Renal cortex interstitium (tissue), 15 donors: ENCODE measurements at places on chromosomes 13 and 19. TPM values are rescaled to one million over a fixed set of nuclear protein-coding genes. Genes with fewer than 3 reads are reported as not detected.

DNA sequence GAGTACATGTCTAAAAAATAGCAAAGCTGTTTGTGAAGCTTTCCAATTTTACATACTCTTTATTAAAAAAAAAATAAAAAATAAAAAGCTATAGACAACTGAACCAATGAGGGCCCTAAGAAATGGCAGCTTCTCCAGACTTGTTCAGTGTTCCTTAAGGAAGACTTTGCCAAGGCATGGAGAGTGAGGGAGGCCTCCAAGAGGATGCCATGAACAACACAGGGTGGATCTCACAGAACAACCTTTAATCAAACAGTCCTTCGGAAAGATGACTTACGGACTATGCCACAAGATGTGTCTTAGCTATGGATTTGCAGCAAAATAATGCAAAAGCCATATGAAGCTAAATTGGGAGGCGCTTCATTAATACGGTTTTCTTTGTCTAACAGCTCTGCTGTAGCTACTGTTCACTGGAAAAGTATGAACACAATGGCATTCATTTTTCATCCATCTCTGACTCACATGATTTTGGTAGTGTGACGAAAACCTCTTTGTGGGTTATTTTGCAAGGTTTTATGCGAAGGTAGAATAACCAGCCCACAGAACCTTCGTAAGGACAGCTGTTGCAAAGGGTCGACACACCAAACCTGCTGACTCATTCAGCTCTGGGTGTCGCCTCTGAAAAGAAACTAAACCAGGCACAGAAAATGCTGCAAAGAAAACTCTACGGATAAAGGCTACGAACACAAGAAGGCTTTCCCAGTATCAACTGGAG, 27.7 kb downstream of the EFNB2 start:
- DNase-seq, result no peak

Gene SMIM44
- polyA plus RNA-seq, result 0.22 TPM

DNA sequence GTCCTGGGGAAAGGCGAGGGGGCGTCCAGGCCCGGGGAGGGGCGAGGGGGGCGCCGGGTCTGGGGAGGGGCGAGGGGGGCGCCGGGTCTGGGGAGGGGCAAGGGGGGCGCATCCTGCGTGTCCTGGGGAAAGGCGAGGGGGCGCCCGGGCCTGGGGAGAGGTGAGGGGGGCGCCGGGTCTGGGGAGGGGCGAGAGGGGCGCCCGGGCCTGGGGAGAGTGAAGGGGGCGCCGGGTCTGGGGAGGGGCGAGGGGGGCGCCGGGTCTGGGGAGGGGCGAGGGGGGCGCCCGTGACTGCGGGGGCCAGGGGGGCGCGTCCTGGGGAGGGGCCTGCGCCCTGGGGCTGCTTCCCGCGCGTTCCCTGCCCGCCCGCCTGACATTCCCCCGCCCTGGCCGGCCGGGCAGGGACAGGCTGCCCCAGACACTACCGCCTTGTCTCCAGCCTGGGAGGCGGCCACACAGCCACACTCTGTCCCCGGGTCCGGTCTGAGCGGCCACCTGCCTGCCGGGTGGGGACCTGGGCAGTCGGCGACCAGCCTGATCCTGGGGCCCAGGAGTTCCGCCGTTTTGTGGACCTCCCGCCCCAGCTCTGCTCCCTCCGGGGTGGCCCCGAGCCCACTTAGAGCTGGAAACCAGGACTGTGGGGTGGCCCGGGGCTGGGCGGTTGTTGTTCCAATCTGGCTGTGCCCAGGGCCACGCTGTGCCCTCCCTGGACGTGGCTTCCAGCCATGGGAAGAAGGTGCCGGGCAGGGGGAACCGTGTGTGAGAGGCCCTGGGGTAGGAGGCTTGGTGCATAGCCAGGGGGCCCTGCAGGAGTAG, 11.8 kb downstream of the PALM start:
- DNase-seq, result no peak

Gene FBXO27
- polyA plus RNA-seq, result 8.7 TPM

- DNase-seq, result no peak
Observed at GRCh38 chr13:21749410-21749809, 78.5 kb downstream of the FGF9 start.

DNA sequence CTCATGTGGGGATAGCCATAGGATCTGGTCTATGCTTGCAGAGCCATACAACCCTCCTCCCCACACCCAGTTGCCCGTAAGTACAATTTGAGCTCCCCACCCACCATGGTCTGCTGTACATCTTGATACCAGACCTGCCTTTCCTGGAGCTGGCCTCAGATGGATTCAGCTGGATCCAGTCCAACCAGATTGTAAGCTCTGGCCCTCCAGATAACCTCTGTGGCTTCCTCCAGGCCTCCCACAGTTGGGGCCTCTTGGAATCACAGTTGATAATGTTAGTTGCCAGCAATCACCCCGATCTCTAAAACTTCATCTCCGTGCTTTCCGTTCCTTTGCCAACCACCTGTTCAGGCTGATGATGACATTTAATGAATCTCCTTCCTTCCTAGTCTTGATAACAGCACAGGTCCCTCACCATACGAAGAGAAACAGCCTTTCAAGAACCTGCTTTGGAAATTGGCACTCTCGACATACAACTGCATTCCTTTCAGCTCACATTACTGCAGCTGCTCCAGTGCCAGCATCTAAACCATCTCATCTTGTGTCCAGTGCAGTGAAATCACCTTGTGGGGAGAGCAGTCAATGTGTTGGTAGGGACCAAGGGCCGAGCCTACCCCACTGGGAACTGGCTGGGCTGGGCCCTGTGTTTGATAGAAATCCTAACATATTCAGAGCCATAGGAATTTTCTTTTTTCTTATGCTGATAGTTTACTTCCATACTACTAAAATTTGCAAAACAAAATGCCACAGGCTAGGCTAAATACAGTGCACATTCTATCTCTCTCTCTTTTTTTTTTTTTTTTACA, 15.1 kb upstream of the FOXO1 start:
- no peak for DNase-seq

Gene LGALS14
- not detected for polyA plus RNA-seq

DNA sequence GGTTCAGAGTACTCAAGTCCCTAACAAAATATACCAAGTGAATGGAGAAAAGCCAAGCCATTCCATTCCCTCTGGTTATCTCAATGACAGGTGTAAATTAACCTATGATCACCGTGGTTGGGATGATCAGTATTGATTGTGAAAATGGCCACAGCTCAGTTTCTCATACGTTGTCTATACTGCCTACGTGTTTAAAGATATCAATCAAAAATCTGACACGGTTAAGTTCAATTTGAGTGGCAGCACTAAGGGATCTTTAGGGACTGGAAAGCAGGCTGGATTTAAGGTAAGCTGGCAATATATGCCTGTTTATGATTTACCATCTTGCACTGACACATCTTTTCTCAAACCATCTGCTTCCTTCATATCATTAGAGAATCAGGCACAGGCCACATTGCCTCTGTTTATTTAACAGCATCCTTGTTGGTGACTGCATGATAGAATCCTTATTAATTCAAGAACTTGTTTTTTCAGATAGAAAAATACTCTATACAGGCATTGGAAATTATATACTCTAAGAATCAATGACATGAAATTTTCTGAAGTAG, 907.9 kb downstream of the PCDH9 start:
- DNase-seq, result no peak

Gene TMEM59L
- 1.6 TPM for polyA plus RNA-seq

DNA sequence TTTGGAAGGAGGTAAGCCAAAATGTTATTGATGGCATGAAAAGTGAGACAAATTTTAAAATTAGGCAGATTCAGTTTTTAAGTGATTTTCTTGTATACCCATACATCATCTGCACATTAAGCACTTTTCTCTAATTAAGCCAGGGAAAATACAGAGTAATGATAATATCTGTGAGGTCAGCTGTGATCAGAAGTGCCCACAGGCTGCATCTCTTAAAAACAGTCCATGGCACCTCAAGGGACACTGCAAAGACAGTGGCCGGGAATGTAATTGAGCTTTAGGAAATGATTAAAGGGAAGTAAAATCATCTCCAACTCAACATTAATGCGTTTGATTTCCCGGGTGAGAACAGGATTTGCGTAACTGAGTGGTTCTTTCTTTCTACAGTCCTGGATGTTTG, 2.0 kb downstream of the COL4A1 start:
- DNase-seq, result no peak

GRCh38 chr13:114089341-114089740, 43.1 kb downstream of the RASA3 start:
- DNase-seq, result no peak

Gene AMH
- polyA plus RNA-seq, result 2.8 TPM

Gene ZNF568
- 26.1 TPM for polyA plus RNA-seq

- no peak for DNase-seq
Observed at GRCh38 chr19:900302-901111, 7.2 kb downstream of the RNU6-9 start.

DNA sequence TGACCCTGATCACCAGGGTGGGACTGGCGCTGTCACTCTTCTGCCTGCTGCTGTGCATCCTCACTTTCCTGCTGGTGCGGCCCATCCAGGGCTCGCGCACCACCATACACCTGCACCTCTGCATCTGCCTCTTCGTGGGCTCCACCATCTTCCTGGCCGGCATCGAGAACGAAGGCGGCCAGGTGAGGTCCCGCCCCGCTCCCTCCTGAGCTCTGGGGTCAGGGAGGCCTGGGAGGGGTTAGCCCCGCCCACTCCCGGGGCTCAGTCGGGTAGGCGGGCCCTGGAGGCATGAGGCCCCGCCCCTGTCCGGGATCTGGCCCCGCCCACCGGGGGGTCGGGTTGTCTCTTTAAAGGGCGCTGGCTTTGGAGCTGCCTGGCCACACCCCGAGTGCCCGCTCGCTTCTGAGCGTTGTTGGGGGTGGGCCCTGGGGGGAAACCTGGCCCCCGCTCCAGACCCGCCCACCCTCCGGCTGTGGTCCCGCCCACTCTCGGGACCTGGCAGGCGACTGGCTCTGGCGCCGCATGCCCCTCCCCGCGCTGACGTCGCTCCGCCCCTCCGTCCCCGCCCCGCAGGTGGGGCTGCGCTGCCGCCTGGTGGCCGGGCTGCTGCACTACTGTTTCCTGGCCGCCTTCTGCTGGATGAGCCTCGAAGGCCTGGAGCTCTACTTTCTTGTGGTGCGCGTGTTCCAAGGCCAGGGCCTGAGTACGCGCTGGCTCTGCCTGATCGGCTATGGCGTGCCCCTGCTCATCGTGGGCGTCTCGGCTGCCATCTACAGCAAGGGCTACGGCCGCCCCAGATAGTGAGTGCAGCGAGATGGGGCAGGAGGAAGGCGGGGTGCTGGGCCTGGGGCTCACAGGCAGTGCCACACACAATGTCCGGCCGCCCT, 13.1 kb downstream of the DDX39A start:
- peak; percentile 87 for DNase-seq

- no peak for DNase-seq
Observed at GRCh38 chr13:34208336-34208735, 390.4 kb downstream of the RFC3 start.

Gene SWSAP1
- polyA plus RNA-seq, result 3.1 TPM

Gene TNFRSF19
- polyA plus RNA-seq, result 60.0 TPM

Gene ANKLE1
- 1.7 TPM for polyA plus RNA-seq

DNA sequence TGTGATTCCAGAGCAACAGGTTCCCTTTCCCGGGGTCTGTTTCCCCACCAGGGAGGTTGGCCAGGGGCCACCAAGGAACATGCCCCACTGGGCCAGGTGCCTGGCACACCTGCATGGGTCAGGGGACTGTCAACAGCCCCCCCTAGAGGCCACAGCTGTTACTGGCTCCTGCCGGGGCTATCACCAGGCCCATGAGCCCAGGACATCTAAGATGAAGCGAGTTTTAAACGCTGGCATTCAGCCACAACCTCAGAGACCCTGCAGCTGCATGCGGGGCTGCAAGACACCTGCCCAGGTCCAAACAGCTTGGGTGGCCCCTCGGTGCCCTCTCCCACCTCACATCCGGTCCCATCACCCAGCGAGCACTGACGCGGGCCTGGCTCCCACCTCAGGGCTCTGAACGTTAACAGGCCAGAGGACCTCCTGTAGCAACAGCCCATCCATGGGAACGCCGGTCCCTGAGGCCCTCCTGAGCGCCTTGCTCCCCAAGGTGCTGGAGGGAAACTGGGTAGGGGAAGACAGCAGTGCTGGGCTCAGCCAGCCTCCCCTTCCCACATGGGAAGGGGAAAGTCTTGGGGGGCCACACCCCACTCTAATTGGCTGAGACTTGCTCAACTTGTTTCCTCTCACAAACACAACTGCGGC, 12.0 kb downstream of the KHSRP start:
- no peak for DNase-seq

- DNase-seq, result peak; percentile 41
Observed at GRCh38 chr13:52159159-52159982, at the start of gene NEK3. Gene NEK3, minus strand, starts transcription at chr13:52159597. Its CDS starts 3,406 bp downstream, at chr13:52156191.

- DNase-seq, result no peak
Observed at GRCh38 chr19:18231775-18232174, 5.5 kb upstream of the PDE4C start.

DNA sequence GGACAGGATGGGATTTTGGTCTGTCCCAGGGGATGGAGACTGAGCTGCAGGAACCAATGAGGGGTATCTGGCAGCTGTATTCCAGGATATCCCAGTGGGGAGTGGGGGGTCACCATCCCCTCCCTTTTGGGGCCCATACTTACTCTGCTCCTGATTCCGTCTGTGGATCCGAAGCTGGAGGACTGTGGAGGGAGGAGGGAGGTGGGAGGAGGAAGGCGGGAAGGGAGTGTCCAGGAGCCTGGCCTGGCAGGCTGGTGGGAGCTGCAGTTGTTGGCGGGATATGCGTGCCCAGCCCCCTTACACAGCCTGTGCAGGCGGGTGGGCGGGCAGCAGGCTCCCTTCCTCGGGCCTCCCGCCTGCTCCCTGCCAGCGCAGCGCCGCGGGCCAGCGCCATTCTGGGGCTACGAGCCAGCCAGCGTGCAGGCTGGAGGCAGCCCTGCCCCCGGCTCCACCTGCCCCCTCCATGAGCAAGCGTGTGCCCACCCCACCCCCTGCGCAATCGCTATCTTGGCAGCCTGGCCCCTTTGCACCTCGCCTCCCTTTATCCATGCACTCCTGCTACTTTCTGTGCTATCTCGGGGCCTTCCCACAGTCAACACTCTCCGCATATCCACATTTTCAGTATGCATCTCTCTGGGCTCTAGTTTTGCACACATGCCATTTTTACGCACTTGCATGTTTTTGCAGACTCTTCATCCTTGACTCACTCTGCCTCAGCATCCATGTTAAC, 2.8 kb downstream of the MAMSTR start:
- no peak for DNase-seq

DNA sequence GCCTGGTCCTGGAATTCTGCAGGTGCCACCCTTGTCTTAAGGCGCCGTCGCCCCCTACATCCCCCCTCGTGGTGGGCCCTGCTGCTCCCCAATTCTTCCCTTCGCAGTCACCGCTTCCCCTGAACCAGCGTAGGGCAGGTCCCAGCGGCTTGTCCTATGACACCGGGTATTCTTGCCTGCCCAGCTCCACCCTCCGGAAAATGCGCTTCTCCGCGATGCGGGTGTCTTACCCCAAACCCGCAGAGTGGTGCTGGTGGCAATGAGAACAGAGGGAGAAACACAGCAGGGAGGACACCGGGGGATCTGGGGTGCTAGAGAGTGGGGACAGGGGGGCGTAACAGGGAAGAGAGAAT, 9.0 kb downstream of the ZNF808 start:
- DNase-seq, result no peak

DNA sequence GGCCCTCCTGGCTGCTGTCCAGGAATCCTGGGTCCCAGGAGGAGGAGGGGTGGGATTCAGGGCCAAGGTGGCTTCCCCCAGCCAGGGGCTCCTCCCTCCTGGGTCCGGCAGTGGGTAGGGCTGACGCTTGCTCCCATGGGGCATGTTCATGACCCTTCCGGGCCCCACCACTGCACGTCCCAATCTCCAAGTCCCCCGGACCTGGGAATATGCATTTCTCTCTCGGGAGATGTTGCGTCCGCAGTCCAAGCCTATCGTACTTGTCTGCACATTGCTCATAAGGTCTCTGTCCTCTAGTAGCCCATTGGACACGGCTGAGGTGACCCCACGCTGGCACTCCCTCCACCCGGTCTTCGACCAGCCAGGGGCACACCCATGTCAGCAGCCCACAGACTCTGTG, 192.3 kb downstream of the TEX29 start:
- DNase-seq, result no peak
